ENCODE measurements at places on chromosomes 16 and 17. TPM values are rescaled to one million over a fixed set of nuclear protein-coding genes. Genes with fewer than 3 reads are reported as not detected.
A peak's percentile ranks its signal among the peaks of the same experiment; 100 is the strongest.

Gene CPNE7
- polyA plus RNA-seq = 0.26 TPM

DNA sequence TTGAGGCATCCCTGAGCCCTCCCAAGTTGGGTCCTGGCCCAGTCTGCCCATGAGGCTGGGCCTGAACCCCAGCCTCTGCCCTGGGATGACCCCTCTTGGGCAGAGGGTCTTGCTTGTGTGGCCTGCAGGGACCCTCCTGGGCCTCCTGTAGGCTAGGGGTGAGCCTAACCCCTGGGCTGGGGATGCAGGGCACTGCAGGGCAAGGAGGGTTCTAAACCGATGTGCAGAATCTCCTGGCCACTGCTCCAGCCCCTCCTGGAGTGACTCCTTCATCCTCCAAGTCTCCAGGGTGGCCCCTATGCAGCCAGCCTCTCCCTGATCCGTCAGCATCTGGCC, 37.5 kb downstream of the LGALS9 start:
- no peak for DNase-seq

GRCh38 chr16:22316411-22316811, 19.2 kb downstream of the POLR3E start:
- no peak for DNase-seq

Gene HOXB8
- 0.33 TPM for polyA plus RNA-seq

GRCh38 chr16:85395913-85396878, 216.9 kb upstream of the GSE1 start:
- DNase-seq = no peak

Gene NPB
- 1.4 TPM for polyA plus RNA-seq

Gene ZSCAN10
- 0.12 TPM for polyA plus RNA-seq

Gene KRT15
- polyA plus RNA-seq = 2.3 TPM

DNA sequence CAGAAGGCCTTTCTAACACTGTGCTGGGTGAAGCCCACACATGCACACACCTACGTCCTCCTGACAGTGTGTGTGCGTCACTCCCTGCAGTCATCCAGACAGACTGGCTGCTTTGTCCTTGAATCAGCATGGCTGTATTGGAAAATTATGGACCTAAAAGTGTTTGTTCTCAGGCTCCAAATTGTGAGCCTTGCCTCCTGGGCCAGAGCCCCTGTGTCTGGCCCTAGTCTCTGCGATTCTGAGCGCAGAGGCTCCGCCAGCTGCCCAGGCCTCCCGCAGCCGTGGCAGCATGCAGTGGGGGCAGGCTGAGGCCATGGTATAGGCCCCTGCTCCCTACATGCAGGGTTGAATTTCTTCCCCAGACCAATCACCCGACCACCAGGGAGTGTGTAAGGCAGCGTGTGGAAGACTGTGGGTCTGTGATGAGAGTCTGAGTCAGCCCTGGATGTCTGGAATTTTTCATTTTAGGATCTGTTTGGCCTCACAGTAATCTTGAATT, 166.9 kb downstream of the LGALS9B start:
- no peak for DNase-seq

Gene DBF4B
- polyA plus RNA-seq = 18.5 TPM

- no peak for DNase-seq
Measured at GRCh38 chr16:80804526-80805383, at the start of gene CDYL2. Gene CDYL2 (minus strand): TSS chr16:80804598. CDS start chr16:80804173, 425 bp downstream.

Gene KLHL10
- polyA plus RNA-seq = 0.14 TPM

Gene AANAT
- polyA plus RNA-seq = 0.19 TPM

DNA sequence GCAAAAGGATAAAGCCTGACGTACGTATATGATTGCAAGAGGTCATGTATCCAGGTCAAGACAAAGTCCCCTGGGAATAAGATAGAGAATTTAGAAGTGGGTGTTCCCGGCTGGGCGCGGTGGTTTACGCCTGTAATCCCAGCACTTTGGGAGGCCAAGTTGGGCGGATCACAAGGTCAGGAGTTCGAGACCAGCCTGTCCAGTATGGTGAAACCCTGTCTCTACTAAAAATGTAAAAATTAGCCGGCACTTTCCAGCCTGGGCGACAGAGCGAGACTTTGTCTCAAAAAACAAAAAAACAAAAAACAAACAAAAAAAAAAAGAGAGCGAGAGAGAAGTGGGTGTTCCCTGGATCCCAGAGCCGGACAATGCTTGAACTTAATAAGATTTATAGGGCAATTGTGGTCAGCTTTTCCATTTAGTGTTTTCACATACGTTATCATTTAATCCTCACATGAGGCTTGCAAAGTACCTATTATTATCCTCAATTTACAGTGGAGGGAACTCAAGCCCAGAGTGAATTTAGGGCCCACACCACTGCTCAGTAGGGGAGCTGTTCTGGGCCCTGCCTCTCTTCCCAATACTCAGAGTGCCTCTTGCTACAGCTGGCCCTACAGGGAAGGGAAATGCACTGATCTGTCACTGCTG, 481 bp upstream of the GLTPD2 start:
- no peak for DNase-seq

DNA sequence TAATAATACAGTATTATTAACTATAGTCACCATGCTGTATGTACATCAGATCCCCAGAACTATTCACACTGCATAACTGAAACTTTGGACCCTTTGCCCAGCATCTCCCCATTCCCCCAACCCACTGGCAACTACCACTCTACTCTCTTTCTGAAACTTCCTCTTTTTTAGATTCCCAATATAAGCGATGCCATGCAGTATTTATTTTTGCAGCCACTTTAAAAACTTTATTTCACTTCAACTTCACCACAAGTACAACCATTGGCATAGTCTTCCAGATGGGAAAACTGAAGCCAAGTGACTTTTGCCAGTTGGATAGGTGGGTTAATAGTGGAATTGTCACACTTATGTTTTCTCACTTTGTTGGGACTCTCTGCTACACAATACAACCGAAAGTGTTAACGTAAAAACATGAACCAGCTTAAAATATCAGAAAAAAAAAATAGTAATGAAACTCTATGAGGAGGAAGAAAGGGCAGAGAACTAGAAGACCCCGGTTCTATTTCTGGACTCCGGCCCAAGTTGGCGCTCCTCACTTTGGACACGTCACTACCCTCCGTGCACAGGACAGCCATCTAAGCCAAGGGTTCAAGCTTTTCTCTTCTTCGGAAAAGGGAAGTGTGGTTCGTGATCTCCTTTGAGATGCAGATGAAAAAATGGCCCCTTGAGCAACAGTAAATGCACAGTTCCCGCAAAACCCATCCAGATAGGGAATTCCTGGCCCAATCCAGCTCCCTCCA, 743 bp downstream of the SHCBP1 start:
- no peak for DNase-seq

- DNase-seq = no peak
Measured at GRCh38 chr16:8768692-8769091, 28.7 kb downstream of the TMEM186 start.

GRCh38 chr17:80873307-80873951, 118.2 kb upstream of the CHMP6 start:
- no peak for DNase-seq

GRCh38 chr16:11743308-11744074, 834 bp upstream of the TXNDC11 start:
- DNase-seq = no peak

DNA sequence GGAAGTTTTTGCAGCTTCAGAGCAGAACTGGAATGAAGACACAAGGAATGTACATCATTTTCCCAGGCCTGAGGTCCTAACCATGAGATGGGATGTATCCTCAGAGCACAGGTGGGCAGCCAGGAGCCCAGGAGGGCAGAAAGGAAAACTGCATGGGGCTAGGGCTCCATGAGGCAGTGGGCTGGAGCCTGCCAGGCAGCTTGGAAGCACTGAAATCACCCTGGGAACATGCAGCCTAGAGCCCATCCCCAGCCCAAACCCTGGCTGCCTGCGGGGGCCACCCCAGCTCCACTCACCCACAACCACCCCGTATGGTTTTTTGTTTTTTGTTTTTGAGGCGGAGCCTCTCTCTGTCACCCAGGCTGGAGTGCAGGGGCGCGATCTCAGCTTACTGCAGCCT, 86.2 kb upstream of the SIAH1 start:
- DNase-seq = no peak

DNA sequence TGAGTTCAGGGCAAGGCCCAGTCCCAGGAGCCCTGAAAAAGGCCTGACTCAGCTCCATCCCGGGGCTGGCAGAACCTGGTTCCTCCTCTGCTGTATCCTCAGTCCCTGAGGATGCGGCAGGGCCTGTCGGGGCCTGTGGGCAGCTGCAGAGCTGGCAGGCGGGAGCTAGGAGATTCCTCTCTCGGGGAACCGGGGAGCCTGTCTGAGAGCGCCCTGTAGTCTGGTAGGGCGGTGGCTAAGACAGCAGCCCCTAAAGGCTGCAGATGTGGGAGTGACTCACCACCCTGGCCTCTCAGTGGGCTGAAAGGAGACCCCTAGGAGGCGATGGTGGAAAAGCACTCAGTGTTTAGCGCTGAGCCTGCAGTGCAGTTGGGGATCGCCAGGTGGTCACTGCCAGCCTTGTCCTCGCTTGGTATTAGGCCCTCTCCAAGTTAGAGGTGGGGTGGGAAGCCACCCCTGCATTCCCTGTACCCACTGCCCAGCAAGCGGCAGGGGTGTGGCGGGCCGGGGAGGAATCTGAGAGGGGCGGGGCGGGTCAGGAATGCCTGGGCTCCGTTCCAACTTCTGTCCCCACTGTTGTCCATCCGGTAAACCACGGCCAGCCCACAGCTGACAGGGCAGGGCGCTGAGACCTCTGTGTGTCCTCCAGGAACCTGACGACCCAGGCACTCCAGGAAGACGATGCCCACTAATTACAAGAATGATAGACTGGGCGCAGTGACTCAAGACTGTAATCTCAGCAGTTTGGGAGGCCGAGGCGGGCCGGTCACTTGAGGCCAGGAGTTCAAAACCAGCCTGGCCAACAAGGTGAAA, 29.5 kb upstream of the CDH1 start:
- peak; percentile 32 for DNase-seq

DNA sequence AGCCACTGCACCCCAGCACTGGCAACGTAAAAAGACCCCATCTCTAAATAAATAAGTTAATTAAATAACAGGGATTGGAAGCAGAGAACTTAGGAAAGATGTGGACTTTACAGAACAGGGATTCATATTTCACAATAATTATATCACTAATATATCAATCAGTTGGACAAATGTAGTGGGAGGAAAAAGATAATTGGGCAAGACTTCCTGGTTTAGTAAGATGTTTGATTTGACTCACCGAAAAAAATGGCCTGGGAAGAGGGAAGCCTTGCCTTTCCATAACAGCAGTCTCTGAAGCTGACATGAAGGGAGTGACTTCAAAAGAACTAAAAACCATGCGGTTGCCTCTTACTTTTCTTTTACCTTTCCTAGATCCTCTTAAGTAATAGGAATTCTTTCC, 15.2 kb upstream of the C17orf78 start:
- DNase-seq = no peak

DNA sequence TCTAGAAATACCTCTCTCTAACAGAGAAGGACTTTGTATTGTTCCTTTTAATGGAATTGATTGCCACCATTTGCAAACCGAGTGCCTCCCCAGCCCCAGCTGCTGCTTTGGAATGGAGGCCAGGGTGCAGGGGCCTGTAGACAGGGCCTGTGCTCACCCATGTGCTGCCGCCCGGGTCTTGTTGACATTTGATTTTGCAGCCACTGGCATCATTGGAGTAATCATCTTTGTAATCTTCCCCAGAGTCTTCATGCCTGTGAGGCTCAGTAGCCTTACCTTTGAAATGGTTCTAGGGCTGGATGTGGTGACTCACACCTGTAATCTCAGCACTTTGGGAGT, 119.8 kb downstream of the CLEC16A start:
- no peak for DNase-seq

- no peak for DNase-seq
Measured at GRCh38 chr17:21505819-21506815, 130.0 kb downstream of the KCNJ12 start.

- no peak for DNase-seq
Measured at GRCh38 chr17:58210922-58211321, 8.1 kb downstream of the MKS1 start.

Gene PPP1R9B
- polyA plus RNA-seq = 49.3 TPM

DNA sequence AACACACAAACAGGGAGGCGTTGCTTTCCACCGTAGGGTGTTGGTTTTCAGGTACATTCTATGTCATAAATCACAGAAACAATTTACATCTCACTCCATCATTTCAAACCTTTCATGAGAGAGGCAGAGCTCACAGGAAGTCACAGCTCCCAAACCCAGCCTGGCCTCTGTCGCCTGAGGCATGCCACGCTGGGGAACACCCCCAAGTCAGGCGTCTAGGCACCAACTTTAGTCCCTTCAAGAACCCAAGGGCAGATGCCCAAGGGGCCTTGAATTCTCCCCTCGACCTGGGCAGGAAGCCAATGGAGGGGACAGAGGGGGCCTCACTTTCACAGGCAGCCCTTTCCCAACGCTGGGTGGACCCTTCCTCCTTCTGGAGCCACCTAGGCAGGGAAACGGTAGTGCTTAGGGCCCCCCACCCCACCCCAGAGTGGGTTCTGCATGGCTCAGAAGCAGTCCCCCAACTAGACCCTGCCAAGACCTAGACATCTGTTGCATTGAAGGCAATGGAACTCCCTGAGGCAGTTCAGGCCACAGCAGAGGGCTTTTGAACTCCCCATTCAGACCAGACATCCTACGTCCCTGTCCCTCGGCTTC, 10.6 kb downstream of the TBX4 start:
- DNase-seq = no peak

- DNase-seq = no peak
Measured at GRCh38 chr17:78947235-78948149, 22.3 kb upstream of the TIMP2 start.

Gene GFAP
- polyA plus RNA-seq = 0.95 TPM

Gene CPD
- 30.8 TPM for polyA plus RNA-seq

Gene HS3ST2
- not detected for polyA plus RNA-seq

Gene TEFM
- 22.8 TPM for polyA plus RNA-seq

DNA sequence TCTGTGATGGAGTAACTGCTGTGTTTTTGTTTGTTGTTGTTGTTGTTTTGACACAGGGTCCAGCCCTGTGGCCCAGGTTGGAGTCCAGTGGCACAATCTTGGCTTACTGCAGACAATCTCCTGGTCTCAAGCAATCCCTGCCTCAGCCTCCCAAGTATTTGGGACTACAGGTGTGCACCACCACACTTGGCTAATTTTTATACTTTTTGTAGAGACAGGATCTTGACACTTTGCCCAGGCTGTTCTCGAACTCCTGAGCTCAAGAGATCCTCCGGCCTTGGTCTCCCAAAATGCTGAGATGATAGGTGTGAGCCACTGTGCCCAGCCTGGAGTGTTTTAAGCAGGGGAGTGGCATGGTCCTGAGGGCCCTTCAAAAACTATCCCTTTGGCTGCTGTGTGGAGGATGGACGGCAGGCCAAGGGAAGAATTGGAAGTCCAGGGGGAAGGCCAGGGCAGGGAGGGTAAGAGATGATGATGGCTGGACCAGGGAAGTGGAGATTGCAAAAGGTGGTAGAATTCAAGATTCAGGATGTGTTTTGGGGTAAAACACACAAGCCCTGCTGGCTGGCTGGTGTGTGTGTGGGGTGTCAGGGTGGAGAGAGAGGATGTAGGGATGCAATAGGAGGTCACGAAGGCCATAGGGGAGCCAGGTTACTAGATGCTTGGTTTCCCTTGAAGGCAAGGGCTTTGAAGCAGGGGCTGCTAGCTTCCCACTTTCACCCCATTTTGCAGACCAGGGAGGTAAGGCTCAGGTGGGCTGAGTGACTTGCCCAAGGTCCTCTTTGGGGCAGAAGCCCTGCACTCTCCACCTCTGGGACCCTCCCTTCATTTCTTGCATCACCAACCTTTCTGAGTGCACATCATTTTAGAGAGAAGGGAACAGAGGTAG, 18.8 kb upstream of the PLLP start:
- DNase-seq = no peak

GRCh38 chr16:67943256-67943618, 683 bp downstream of the LCAT start:
- no peak for DNase-seq
